MG63 (cell line): ENCODE measurements at places on chromosomes 13 and 19.

GRCh38 chr13:43988302-43988701 is 108.6 kb downstream of the LACC1 start:
- DNase-seq: no peak

DNA sequence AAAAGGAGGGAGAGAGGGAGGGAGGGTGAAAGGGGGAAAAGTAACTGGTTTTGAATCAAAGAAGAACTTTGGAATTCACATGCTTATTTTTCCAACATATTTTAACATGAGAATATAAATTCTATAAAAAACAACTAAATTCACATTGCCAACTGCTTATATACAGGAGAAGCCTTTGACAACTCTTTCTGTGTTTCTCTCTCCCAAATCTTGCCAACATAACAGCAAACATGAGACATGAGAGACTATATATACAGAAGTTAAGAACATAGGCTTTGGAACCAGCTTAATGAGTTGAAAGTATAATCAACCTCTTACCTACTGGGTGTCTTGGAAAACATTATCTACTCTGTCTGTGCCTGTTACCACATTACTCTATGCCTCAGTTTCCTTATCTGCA is 493.3 kb downstream of the RFC3 start:
- DNase-seq: no peak

GRCh38 chr13:105732806-105733529 is 802.5 kb downstream of the EFNB2 start:
- no peak for DNase-seq

DNA sequence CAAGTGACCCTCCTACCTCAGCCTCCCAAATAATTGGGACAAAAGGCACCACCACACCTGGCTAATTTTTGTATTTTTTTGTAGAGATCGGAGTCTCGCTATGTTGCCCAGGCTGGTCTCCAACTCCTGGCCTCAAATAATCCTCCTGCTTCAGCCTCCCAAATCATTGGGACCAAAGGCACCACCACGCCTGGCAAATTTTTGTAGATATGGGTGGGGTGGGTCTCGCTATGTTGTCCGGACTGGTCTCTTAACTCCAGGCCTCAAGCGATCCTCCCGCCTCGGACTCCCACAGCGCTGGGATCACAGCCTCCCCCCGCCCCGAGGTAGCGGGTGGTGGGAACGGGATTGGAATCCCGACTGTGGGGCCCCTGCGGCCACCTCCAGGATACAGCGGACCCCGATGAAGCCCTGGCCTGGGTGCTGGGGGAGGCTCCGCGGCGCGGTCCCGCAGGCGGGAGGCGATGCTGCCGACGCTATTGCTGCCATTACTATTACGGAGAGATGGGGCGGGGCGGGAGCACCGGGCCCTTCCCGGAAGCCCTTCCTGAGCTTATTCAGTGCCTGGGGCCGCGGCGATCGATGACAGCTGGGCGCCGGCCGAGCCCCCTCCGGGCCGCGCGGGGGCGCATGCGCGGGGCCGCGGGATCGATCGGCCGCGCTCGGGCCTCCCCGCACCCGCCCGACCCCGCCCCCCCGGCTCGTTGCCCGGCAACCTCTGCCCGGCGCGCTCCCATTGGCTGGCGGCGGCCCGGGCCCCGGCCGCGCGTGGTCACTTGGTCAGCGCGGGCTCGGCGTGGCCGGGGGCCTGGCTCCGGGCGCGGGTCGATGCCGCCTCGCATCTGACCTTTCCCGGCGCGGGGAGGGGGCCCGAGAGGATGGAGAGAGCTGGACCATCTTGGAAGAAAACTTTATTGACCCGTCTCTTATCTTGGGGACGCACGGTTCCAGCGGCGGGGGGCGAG is 27.9 kb upstream of the ONECUT3 start:
- peak; percentile 16 for DNase-seq

DNA sequence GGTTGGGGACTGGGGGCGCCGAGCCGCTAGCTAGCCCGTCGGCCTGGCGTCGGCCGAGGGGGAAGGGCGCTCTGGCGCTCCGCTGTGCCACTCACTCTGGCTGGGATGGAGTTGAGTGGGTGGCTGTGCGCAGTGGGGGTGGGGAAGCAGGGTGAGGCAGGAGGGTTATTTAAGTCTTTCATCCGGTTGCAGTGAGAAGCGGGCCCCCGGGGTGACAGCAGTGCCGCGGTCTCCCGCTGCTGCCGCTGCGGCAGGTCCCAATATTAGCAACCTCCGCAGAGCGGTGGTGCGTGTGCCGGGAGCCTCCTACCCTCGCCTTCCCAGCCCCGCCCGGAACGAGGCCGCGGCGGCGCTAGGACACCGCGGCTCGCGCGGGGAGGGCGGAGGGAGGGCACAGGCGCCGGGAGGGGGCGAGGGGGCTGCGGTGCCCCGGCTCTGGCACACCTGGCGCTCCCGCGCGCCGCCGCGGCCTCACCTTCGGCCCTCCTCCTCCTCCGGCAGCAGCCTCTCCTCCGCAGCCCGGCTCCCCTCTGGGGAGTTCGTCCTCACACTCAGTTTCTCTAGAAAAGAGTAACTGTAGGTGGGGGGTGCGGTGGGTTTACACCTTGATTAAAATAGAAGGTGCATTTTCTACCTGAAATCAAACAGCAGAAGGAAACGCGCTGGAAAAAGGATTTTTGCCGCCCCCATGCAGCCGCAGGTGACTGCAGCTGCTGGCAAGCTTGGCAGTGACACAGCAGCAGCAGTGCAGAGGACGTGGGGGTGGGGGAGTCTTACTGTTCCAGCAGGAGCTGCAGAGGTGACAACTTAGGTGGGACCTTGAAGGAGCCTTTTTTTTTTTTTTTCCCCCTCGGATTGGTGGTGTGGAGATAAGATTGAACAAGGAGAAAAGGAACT is 4.5 kb downstream of the FGF9 start:
- peak; percentile 57 for DNase-seq

GRCh38 chr13:41383386-41383785 is 72.3 kb downstream of the NAA16 start:
- no peak for DNase-seq

GRCh38 chr13:113584870-113585671 is 518 bp downstream of the TFDP1 start:
- DNase-seq: peak; percentile 43

- peak; percentile 14 for DNase-seq
Observed at GRCh38 chr13:96091164-96092117, 1.5 kb downstream of the HS6ST3 start.

GRCh38 chr19:53908106-53908934 is 758 bp upstream of the CACNG7 start:
- DNase-seq: peak; percentile 52

DNA sequence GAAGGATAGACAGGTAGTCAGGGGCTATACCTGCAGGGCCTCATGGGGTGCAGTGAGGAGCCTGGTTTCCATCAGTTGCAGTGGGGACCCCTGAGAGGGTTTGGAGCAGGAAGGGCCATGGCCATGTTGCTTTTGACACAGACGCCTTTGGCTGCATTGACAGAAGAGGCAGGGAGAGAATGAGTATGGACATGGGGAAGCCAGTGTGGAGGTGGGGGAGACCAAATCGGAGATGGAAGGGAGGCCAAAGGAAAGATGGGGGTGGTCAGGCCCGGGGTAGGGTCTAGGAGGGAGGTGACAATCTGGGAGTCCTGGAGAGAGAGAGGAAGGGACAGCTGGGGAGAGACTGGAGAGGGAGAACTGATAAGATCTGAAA is 1.3 kb downstream of the HSD11B1L start:
- no peak for DNase-seq

- DNase-seq: no peak
Observed at GRCh38 chr13:102912599-102912998, 66.8 kb downstream of the ERCC5 start.
